Smooth muscle cell of the brain vasculature (primary cell): ENCODE measurements at places on chromosomes 6 and 20.

DNA sequence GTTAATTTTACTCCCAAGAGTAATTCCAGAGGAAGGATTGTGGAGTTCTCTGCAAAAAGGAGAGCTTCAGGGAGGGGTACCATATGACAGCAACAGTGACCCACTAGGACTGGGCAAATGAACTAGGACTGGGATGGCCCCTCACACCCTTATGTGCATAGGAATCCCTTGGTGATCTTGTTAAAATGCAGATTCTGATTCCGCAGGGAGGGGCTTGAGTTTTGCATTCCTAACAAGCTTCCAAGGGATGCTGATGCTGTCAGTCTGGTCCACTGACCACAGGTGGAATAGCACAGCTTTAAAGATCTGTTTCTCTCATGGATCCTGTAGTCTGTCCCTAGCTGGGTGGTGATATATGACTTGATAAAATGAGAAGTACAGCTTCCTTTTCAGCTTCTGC is 6.3 kb upstream of the FOXA2 start:
- DNase-seq: no peak

DNA sequence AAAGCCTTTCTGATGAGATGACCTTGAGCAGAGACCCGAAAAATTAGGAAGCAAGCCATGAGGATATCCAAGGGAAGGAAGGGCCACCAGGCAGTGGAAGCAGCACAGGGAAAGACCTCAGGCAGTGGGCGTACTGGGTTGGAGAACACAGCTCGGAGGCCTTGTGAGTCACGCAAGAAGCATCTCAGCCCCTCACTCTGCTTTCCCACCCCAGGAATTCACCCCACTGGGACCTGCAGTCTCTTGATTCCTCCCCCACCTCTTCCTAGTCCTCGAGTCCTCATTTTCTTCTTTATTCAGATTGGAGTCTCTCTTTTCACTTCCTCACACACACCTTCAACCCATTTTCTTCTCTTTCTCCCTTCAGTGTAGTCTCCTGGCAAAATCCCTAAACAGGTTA is 27.0 kb downstream of the RPRD1B start:
- DNase-seq: no peak

DNA sequence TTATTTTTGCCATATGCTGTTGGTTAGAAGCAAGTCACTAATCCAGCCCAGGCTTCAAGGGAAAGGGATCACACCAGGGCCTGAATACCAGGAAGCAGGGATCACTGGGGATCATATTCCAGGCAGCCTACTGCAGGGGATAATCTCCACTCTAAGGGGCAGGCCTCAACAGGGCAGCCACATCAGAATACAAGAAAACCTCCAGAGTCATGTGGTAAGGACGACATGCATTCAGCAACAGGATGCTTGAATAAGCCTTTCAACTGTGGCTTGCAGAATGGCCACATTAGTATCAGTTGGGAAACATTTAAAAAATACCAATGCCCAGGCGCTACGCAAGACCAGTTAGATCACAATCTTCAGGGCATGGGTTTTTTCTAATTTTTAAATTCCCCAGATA is 109.1 kb downstream of the LY86 start:
- no peak for DNase-seq

DNA sequence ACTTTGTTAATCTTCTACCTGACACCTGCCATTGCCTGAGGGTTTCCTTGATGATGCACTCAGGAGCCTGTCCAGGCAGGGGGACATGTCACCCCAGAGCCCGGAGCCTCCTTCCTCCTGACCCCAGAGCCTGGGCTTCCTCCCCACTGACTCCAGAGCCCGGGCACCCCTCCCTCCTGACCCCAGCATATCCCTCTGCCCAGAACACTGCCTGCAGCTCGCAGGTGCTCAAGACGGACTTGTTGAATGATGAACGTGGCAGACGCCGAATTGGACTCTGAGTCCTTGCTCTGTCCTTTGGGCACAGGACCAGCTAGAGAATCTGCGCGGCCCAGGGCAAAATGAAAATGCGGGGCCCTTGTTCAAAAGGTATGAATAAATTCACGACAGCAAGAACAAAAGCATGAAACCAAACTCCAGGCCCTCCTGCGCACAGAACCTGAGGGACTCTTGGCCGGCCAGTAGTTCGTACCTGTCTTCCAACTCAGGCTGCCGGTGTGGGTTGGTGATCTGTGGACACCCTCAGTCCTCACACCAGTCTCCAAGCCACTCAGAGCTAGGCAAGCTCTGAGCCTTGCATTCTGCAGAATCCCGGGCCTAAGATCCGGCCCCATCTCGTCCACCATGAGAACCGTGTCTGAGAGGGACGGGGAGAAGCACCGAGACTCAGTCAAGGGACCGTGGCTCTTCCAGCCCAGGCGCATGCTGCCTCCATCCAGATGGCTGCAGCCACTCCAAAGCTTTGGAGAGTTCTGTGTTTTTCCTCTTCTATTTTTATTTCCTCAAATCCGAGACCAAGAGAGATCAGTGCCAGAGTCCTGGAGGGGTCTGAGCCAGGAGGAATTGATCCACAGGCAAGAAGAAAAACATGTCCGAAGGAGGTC is 104.7 kb downstream of the BMP7 start:
- DNase-seq: no peak

DNA sequence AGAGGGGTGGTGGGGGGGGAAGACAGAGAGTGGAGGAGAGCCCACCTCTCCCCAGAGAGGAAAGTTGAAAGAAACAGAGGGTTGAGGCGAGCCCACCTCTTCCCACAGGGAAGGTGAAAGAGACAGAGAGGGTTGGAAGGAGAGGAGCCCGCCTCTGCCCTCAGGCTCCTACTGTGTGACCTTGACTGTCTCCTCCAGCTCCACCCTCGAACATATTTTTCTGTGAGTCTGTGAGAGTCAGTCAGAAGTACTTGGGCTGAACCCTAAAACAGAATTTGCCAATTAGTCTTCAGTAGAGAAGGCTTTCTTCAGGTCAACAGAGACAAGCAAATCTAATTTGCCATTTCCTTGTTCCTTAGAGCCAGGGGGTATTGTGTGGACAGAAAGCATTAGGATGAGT is 153.7 kb upstream of the SNX9 start:
- DNase-seq: no peak

DNA sequence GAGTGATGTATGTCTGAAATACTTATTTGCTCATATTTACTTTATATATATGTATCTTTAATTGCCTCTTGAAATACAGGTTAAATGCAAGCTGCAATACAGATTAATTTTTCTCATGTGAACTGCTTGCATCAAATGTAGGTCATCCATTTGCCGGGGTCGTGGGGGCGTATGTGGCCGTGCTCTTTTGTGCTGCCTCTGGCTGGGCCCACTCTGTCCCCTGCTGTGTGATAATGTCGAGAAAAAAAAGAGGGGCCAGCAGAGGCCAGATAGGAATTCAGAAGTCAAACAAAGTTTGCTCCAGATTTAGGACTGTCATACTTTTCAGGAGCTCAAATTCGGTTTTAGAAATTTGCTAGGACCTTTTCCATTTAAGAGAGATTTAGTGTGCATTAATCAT is 459.6 kb upstream of the SOX4 start:
- no peak for DNase-seq

- no peak for DNase-seq
These were observed 9.1 kb downstream of the CST5 start for GRCh38 chr20:23870461-23870860.

GRCh38 chr6:109321752-109322151 is 60.5 kb downstream of the CD164 start:
- no peak for DNase-seq

- DNase-seq: no peak
These were observed 83.0 kb downstream of the SNX5 start for GRCh38 chr20:17885544-17885943.

GRCh38 chr6:35061651-35062410 is 79.3 kb downstream of the TCP11 start:
- DNase-seq: no peak

DNA sequence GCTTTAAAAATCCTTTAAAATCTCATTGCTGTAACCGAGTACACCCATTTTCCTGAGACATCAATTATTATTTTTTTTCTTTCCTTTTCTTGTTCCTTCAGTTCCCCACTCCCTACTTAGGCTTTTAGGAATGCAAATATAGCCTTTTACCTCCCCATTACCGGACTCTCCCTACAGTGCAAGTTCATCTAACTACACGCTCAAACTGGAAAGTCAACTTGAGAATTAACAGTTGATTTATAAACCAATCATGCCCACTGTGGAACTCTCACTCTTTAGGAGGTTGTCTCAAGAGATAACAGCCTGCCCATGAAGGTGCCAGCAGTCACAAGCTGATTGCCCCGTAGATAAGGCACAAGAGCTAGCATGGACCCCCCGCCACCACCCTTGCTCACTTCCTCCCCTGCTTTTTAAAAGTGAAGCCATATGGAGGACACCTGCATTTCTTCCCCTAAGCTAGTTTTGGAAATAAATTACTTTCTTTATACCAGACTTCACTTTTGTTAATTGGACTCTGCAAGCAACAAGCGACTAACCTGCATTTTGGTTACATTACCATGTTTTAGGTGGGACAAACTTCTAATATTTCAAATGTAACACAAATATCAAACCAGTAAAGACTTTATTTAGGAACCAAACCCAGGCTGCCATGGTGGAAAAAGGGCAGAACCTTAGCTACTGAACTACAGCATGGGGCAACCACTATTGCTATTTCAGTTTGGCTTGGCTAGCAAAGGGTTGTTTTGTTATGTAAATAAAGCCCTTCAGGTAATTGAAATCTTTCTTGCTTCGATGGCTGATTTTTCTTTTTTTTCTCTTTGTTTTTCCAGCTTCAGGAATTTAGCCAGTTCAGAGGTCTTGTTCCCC is 34.9 kb downstream of the UBD start:
- DNase-seq: no peak

DNA sequence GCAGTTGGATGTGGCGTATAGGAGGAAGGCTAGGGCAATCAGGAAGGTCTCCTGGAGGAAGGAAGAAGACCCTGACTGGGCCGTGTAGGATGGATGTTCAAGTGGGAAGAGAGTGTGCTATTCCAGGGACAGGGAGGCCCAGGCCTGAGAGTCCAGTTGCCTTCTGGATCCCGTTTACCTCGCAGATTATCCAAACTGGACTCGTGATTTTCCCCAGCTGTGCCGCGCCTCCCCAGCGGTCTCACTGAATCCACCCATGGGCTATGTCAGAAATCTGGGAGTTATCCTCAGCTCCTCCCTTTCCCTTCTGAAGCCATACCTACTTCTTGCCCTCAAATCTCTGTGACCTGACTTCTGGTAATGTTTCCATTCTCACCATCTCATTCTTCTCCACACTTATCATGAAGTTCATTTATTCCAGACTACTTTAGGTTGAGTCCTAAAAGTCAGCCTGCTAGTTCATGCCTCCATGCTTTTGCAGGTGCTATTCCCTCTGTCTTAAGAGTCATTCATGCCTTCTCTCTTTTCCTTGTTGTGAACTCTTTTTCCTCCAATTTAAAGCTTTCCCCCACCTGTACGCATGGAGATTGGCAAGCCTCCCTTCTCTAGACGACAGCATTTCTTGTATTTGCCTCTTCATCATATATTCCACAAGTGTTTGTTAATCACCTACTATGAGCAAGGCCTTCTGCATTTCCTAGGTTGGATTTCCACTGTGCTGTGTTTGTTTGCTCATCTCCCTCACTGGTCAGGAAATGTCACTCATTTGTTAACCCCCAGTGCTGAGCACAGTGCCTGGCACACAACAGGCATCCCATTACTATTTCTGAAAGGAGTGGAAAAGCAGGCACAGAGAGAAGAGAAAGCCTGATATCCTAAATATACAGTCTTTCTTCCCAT is 2.7 kb downstream of the SDCBP2 start:
- DNase-seq: no peak

DNA sequence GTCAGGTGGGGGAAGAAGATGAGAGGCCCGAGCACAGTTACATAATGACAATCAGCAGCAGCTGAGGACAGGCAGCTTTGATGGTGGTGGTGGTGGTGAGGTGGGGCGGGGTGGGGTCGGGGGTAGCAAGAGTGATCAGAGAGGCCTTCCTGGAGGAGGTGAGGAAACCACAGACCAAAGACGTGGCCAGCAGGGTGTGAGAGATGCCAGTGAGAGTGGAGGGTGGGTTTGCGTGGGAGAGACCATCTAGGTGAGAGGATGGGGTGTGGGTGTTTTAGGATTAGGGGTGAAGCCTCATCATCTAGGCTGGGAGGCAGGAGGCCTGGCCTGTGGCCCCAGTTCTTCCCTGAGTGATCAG is 76.0 kb upstream of the TOX2 start:
- no peak for DNase-seq

DNA sequence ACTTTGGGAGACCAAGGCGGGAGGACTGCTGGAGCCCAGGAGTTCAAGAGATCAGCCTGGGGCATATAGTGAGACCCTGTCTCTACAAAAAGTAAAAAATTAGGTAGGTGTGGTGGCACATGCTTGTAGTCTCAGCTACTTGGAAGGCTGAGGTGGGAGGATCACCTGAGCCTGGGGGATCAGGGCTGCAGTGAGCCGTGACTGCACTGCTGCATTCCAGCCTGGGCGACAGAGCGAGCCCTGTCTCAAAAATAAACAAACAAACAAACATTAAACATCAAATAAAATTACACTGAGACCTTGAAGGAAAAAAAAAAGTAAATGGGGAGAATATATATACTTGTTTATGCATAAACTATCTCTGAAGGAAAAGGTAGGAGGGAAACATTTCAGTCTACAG is 387.8 kb downstream of the ZFAND3 start:
- no peak for DNase-seq

- no peak for DNase-seq
These were observed 567.3 kb upstream of the BTBD3 start for GRCh38 chr20:11350126-11351005.

- DNase-seq: no peak
These were observed 11.9 kb upstream of the FBXL4 start for GRCh38 chr6:98959631-98960030.

GRCh38 chr6:133816171-133816570 is 72.7 kb upstream of the TCF21 start:
- no peak for DNase-seq

DNA sequence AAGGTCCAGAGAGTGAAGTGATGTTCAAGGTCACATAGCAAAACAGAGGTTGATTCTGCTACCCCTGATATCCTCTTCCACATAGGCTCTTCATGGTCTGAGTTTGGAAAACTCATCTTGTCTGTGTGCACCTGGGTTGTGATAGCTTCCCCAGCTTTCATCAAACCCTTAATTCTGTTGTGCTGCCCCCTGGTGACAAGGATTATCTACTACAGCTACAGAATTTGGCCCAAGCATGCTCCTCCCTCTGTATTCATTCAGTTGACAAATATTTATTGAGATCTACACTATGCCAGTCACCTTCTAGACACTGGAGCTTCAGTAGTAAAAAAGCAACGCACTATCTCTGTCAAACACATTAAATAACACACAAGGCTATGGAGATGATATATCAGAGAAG is 50.4 kb downstream of the SMPDL3A start:
- DNase-seq: peak; percentile 37

DNA sequence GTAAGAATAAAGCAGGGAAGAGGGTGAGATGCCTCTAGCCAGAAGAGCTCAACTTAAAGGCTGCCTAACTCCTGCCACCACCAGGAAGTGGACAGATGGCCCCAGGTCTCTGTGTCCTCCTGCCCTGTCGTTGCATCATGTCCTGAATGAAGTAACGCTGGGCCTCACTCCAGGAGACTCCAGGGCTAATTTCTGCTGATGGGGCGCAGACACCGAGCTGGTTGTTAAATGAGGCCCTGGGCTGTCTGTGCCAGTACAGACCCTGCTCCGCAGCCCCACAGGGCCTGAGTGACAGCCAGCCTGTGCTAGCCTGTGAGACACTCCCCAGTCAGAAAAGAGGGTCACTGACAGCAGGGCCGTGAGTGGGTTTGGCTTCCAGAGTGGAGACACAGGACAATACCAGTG is 6.5 kb downstream of the IP6K3 start:
- no peak for DNase-seq
